Activated CD4-positive, alpha-beta T cell treated with anti-CD3 and anti-CD28 coated beads, Interleukin-2, amount 50 U/mL, for 1 hour (primary cell): ENCODE measurements at places on chromosomes 7 and 10.

GRCh38 chr10:64093946-64094535 lies 572.8 kb downstream of the REEP3 start:
- no peak for DNase-seq

GRCh38 chr10:110401401-110402076 lies 96.2 kb upstream of the DUSP5 start:
- DNase-seq, result no peak

DNA sequence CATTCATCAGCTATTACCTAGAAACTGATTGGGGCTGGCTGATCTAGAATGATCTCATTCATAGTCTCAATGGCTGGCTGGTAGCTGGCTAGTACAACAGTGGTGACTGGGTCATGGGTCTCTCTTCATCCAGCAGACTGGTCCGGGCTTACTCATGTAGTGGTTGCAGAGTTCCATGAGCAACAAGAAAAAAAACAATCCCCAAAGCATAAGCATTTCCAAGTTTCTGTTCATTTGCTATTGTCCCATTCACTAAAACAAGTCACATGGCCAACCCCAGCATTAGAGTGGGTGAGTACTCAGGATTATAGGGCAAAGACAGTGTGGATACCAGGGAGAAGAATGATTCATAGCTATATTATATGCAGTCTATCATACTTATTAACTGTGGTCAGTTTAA lies 85.2 kb upstream of the SEMA3C start:
- DNase-seq, result no peak

- DNase-seq, result no peak
Measured at GRCh38 chr10:105598207-105598606, 957.1 kb downstream of the SORCS3 start.

GRCh38 chr10:106825576-106826364 lies 338.7 kb downstream of the SORCS1 start:
- no peak for DNase-seq

DNA sequence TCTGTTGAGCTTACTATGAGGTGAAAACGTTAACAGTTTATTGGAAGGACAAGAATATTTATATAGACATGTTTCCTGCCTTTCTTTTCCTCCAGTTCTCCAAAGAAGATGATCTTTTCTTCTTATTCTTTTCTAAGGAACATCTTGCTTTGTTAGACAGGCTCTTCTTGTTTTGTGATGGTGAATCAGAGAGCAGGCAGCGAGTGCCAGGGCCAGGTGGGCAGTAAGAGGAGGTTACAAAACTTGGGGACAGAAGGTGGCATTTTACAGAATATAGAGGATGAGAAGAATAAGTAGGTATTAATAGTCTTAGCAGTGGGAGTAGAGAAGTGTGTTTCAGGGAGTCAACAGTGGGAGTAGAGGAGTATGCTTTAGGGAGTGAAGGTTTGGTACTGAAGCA lies 223.6 kb downstream of the ARL4A start:
- no peak for DNase-seq

- DNase-seq, result no peak
Measured at GRCh38 chr7:105935250-105935649, 27.8 kb upstream of the CDHR3 start.

- DNase-seq, result no peak
Measured at GRCh38 chr10:1558906-1559305, 178.4 kb downstream of the ADARB2 start.

DNA sequence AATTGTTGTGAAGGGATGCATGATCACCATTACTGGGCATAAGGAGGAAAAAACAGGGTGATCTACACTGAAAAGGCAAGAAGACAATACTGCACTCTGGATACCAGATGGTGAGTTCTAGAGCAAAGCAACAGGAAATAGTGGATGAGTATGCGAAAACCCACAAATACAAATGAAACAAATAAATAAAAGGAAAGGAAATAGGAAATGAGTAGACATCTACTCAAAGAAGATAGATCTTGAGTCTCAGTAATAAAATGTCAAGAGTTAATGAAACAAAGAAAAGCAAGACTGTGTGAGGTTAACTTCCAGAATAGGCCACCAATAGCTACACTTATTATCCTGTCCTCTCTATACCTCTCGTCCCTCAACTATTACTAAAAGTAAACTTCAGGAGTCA lies 11.7 kb downstream of the ORC5 start:
- no peak for DNase-seq

DNA sequence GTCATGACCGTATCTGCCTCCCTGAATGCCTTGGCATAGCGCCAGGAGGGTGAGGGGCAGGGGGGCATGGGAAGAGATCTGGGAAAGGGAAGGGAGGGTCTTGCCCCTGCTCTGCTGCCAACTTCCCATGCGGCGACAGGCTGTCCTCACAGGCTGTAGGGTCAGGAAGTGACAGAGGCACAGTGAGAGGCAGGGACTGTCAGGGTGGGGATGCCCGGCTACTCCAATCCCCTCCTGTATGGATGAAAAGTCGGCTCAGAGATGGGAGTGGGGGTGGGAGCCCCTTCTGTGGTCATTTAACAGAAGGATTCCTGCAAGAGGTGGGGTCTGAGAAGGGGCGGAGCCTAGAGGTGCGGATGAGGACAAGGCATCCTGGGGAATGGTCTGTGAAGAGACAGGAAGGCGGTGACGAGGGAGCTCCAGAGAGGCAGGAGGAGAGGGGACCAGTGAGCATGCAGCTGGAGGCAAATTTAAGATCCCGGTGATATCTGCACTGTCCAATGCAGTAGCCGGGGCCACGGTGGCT lies 20.8 kb upstream of the UNC5B start:
- no peak for DNase-seq

GRCh38 chr10:64288404-64288803 lies 767.2 kb downstream of the REEP3 start:
- no peak for DNase-seq

- no peak for DNase-seq
Measured at GRCh38 chr7:151930695-151931094, 25.6 kb upstream of the GALNTL5 start.

- no peak for DNase-seq
Measured at GRCh38 chr7:73628504-73628903, 4.2 kb upstream of the MLXIPL start.

DNA sequence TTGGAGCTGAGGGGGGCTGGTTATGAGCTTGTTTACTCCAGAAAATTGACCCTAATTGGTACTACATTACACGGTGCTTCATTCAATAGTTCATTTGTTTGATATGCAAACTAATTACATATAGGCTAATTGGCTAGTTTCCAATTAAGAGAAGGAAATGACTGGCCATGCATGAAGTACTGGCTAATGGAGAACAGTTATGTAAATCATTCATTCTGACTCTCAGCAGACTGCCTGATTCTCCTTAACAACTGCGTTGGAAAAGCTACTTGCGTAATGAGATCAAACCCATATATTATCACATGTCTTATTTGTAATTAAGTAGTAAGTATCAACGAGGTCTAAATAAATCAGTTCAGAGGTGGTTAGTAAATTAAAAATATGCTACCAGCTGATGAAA lies 81.8 kb upstream of the CTTNBP2 start:
- no peak for DNase-seq

- peak; percentile 60 for DNase-seq
Measured at GRCh38 chr10:47384148-47384921, at the start of gene ZNF488. ZNF488 (minus strand) TSS chr10:47384293; CDS start chr10:47368829, 15,464 bp downstream.

DNA sequence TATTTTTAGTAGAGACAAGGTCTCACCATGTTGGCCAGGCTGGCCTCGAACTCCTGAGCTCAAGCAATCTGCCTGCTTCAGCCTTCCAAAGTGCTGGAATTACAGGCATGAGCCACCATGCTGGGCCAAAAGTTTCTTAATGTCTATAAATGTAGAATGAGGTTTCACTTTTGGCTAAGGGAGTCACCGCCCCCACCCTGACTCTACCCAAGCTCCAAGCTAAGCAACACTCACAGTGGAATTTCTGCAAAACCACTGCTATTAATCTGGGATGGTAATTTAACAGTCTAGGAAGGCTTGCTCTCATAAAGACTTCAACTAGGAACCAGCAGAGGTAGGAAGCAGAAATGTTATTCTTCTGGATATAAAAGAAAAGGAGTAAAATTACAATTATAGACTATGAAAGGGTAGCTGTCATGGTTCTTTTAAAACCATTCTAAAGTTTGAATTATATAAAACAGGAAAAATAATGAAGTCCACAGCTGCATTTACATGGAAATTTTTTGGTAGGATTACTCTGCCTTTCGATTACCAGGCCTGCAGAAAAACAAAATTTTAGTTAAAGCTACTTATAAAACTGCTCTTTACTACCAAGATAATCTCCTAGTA lies 211.6 kb downstream of the SFMBT2 start:
- DNase-seq, result no peak

GRCh38 chr7:11650030-11650429 lies 182.0 kb downstream of the THSD7A start:
- DNase-seq, result no peak

- no peak for DNase-seq
Measured at GRCh38 chr10:100981178-100981772, 6.0 kb downstream of the MRPL43 start.
